Myometrial cell (primary cell): ENCODE measurements at places on chromosomes 5 and 9. TPM values are rescaled to one million over a fixed set of nuclear protein-coding genes. Genes with fewer than 3 reads are reported as not detected.

Gene ACER2
- 2.9 and 3.4 TPM in 2 replicates for total RNA-seq

Gene BAAT
- total RNA-seq: not detected in 2 replicates

Gene PCDHGA3
- 0.18 TPM in 1 of 2 replicates, not detected in the other for total RNA-seq

Gene SLC25A46
- total RNA-seq: 61.7 and 66.6 TPM in 2 replicates

Gene FBXL7
- total RNA-seq: 6.3 and 7.3 TPM in 2 replicates

Gene IGIP
- total RNA-seq: 2.3 and 3.7 TPM in 2 replicates

Gene PTPA
- 225 and 240 TPM in 2 replicates for total RNA-seq
